HFF-Myc (cell line): ENCODE measurements at places on chromosomes 3 and 15.

GRCh38 chr15:58981808-58982475 is 5.5 kb upstream of the RNF111 start:
- no peak for DNase-seq

DNA sequence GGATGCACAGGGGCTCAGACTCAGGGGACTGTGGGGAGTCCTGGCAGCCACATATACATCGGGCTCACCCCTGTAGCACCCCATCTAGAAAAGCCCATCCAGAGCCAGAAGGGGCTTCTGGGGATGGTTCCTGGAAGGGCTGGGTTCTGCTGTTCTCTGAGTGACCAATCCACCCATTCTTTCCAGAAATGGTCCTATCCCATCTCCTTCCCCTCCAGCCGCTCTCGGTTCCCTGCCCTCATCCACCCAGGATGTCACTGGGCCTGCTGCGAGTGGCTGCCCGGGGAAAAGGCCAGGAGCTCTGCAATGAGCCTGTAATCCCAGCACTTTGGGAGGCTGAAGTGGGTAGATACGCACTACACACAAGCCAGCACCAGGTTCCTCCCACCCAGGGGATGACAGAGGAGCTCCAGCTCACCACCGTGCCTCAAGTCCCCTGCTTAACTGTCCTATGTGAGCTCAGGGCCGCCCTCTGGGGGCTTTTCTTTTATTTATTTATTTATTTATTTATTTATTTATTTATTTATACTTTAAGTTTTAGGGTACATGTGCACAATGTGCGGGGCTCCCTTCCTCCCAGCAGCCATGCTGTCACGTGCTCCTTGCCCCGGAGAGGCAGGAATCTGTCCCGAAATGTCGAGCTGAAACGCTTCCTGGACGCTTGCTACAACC is 13.6 kb upstream of the CSK start:
- DNase-seq, result no peak

GRCh38 chr3:45980819-45981218 is 14.8 kb downstream of the FYCO1 start:
- DNase-seq, result no peak

DNA sequence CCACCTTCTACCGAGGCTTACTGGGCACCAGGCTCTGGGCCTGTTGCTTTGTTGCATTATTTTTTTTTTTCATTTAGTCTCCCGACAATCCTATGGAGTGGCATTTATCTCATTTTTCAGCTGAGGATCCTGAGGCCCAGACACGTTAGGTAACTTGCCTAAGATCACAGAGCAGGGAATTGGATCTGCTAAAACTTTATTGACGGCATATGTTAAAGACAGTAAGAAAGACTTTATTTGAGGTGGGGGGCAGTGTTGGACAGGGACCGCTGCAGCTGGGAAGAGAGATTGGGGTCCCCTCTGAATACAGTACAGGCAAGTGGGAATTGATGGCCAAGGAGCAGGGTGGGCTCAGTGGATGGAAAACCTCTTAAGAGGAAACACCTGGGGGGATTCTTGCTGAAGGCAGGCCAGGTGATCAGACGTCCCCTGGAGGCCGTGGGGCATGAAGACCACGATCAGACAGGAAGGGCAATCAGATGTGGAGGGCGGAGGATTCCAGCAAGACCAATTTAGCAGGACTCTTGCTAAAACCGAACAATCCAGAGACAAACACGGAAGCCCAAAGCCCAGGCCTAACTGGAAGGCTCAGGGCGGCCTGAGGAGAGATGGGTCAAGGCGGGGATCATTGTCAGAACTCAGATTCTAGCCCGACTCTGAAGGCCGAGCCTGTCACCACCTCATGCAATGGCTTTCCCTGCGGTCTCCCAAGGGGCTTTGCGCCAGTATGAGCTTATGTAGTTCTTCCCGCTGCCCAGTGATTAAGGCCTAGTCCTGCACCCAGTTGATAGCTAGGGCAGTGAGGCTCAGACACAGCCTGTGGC is 53.7 kb downstream of the RGMA start:
- no peak for DNase-seq

DNA sequence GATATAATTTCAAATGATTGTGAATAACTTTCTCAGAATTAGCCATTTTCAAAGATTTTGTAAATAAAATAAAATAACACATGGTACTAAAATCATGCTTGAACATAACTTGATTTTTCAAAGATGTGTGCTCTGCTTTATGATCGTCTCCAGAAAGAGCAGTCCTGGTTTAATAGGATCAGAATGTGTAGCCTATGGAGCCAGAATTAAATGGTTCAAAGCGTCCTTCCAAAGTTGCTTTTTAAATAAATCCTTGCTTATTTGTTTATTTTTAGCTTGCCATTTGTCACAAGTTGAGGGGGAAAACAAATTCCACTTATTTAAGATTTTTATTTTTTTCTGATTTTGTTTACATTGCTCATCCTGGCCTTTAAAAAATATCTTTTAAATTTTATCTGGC is 123.7 kb upstream of the SPRED1 start:
- no peak for DNase-seq

GRCh38 chr15:70327856-70328678 is 230.3 kb upstream of the TLE3 start:
- DNase-seq, result peak; percentile 48

DNA sequence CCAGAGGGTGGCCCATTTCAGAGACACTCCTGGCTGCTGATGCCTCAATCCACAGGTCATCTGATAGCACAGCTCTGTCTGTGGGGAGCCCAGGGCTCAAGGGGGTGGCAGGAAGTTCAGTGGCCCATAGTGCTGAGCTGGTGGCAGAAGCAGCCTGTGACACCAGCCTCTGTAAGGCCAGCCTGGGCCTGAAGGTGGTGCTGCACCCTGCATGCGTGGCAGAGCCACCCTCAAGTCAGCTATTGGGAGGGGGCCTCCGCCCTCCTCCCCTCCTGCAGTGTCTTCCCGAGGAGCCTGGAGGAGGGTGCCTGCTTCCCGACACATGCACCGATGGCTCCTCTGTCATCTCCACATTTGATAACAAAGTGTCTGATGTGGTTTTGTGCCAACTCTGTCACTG is 3.0 kb downstream of the PLA1A start:
- no peak for DNase-seq

DNA sequence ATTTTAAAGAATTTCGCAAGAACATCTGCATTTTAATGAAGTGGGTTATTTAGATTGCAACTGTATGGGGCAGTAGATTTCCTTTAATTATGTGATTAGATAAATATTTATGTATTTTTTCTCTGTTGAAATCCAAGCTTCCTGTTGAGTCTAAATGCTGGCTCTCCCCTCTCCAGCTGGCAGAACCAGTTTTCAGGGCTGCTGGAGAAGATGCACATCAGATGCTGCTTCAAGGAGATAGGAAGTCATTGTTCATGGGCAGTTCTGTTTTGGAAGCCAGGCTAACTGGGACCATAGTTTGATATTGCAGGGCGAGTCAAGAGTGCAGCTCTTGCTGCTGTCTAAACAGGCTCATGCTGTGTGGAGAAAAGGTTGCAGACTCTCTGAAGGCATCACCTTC is 97.4 kb downstream of the SLC9A9 start:
- no peak for DNase-seq

- DNase-seq, result no peak
These were observed 86.5 kb downstream of the ST6GAL1 start for GRCh38 chr3:187016639-187017345.

- DNase-seq, result no peak
These were observed 619.0 kb downstream of the ROBO1 start for GRCh38 chr3:79148786-79149185.

DNA sequence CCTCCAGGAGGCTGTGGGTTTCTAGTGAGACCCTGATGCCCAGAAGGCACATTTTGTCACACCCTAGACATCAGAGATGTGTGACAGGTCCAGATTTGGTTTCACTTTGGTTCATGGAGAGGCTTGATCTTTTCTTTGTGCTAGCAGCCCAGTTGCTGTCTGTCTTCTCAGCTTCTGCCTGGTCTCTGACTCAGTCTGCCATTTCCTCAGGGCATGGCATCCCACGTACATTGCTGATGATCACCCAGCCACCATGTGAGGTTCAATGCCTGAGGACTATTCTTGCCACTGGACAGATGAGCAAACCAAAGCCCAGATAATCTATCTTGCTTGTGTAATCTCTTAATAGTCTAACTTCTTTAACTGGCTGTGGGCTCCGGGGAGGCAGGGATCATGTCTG is 144.9 kb upstream of the MRPS22 start:
- no peak for DNase-seq

DNA sequence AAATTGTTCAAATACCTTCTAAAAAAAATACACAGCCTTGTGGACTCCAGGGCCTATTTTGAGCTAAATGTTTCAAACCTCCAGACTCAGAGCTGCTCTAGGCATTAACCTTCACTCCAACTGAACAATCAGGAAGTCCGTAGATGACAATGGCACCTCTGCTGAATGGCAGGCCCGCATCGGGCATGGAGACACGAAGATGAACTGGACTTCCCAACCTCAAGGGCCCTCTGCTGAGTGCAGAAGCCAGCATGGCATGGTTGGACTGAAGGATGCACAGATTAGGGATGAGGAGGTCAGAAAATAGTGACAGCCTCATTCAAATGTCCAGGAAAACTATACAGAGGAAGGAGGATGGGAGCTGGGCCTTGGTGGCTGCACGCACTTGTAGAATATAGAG is 2.2 kb downstream of the FAM174B start:
- no peak for DNase-seq

- no peak for DNase-seq
These were observed 39.0 kb downstream of the WHAMM start for GRCh38 chr15:82848241-82848993.
